ENCODE measurements at places on chromosomes 13 and 19.

DNA sequence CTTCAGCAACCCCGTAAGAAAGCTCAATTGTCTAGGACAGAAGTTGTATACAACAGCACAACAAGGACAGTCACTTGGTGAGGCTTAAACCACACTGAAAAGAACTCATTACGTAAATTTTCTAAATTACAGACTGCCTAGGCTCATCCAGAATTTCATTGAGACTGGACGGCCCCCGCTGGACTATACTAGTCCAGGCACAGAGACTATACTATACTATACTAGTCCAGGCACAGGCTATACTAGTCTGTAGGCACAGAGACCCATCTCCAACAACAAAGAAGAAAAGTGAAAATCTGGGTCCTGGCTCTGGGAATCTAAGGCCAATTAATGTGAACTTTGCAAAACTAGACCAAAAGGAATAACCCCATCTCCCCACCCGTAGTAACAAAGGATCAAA is 700 bp downstream of the ZNF816 start:
- DNase-seq, result no peak

- peak; percentile 99 for DNase-seq
Observed at GRCh38 chr19:57746580-57747471, at the start of gene ZNF776. ZNF776 (plus strand) TSS chr19:57746815; CDS start chr19:57747059, 244 bp downstream.

- DNase-seq, result peak; percentile 66
Observed at GRCh38 chr13:60267498-60268202, 103.9 kb upstream of the DIAPH3 start.

- peak; percentile 88 for DNase-seq
Observed at GRCh38 chr13:50425772-50426171, 410.5 kb downstream of the KCNRG start.

DNA sequence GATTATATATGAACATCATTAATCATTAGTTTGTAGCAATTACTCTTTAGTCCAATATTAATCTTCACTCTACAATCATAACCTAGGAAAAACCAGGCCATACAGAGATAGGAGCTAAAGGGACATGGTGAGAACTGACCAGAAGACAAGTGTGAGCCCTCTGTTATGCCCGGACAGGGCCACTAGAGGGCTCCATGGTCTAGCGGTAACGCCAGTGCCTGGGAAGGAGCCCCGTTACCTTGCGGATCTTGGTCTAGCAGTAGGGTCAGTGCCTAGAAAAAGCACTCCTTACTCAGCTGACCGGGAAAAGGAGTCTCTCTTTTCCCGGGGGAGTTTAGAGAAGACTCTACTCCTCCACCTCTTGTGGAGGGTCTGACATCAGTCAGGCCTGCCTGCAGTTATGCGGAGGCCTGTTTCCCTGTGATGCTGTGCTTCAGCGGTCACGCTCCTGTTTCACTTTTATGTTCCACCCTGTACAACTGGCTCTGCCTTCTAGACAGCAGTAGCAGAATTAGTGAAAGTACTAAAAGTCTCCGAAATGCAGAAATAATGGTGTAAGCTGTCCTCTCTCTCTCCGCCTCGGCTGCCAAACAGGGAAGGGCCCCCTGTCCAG is 13.8 kb downstream of the OR7D4 start:
- peak; percentile 83 for DNase-seq

- peak; percentile 61 for DNase-seq
Observed at GRCh38 chr19:38647966-38648768, 718 bp downstream of the ACTN4 start.

Measured in Karpas-422 (cell line).